CD4-positive, CD25-positive, alpha-beta regulatory T cell (primary cell): ENCODE measurements at places on chromosomes 6 and 20. TPM values are rescaled to one million over a fixed set of nuclear protein-coding genes. Genes with fewer than 3 reads are reported as not detected.

DNA sequence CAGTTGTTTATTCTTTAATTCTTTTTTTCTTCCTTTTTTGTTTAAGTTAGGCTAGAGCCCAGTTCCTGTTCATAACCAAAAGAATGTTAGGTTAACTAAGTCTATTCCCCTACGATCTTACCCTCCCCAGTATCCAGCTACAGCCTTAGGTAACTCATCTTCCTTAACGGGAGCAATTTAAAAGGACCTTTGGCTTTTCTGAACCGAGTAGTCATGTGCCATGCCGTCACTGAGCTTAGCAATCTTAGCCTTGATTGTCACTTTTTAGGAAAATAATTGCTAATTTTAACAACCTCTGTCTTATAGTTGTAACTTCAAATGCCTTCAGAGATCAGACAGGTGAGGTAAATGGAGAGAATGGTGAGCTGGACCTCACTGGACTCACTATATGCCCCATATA, 6.2 kb downstream of the METTL24 start:
- H3K36me3 ChIP-seq: no peaks in the 10 kb centered on the region
- no peak overlapping the region for H3K4me3 ChIP-seq
- no peak overlapping the region for H3K27ac ChIP-seq
- H3K27me3 ChIP-seq: peaks cover 3% of the 10 kb centered on the region
- no peaks in the 10 kb centered on the region for H3K4me1 ChIP-seq

The PXDC1 gene
- 1.1 TPM for total RNA-seq

The PDE7B gene
- total RNA-seq: 0.25 TPM

The MAP1LC3A gene
- total RNA-seq: 23.9 TPM

DNA sequence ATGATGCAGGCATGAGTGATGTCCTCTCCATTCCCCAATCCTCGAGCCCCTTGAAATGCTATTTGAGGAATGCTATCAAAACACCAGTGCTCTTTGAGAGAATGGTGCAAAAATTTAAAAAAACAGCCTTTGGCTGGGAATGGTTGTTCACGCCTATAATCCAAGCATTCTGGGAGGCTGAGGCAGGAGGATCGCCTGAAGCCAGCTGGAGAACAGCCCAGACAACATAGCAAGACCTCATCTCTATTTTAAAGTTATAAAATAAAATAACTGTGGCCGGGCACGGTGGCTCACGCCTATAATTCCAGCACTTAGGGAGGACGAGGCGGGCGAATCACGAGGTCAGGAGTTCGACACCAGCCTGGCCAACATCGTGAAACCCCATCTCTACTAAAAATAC, 4.2 kb upstream of the VARS1 start:
- H3K36me3 ChIP-seq: peaks cover 2% of the 10 kb centered on the region
- H3K4me3 ChIP-seq: no peak overlapping the region
- H3K4me1 ChIP-seq: peaks cover 37% of the 10 kb centered on the region
- no peak overlapping the region for H3K27ac ChIP-seq

The SCAND1 gene
- total RNA-seq: 83.3 TPM

GRCh38 chr6:34067814-34068213, 78.1 kb downstream of the GRM4 start:
- no peaks in the 10 kb centered on the region for H3K27me3 ChIP-seq
- no peak overlapping the region for H3K27ac ChIP-seq
- no peak overlapping the region for H3K4me3 ChIP-seq
- H3K36me3 ChIP-seq: no peaks in the 10 kb centered on the region
- no peaks in the 10 kb centered on the region for H3K4me1 ChIP-seq

- H3K27me3 ChIP-seq: no peaks in the 10 kb centered on the region
- H3K27ac ChIP-seq: no peak overlapping the region
- H3K4me1 ChIP-seq: no peaks in the 10 kb centered on the region
- H3K36me3 ChIP-seq: no peaks in the 10 kb centered on the region
These were observed 28.2 kb downstream of the TBC1D32 start for GRCh38 chr6:121305957-121306607.

DNA sequence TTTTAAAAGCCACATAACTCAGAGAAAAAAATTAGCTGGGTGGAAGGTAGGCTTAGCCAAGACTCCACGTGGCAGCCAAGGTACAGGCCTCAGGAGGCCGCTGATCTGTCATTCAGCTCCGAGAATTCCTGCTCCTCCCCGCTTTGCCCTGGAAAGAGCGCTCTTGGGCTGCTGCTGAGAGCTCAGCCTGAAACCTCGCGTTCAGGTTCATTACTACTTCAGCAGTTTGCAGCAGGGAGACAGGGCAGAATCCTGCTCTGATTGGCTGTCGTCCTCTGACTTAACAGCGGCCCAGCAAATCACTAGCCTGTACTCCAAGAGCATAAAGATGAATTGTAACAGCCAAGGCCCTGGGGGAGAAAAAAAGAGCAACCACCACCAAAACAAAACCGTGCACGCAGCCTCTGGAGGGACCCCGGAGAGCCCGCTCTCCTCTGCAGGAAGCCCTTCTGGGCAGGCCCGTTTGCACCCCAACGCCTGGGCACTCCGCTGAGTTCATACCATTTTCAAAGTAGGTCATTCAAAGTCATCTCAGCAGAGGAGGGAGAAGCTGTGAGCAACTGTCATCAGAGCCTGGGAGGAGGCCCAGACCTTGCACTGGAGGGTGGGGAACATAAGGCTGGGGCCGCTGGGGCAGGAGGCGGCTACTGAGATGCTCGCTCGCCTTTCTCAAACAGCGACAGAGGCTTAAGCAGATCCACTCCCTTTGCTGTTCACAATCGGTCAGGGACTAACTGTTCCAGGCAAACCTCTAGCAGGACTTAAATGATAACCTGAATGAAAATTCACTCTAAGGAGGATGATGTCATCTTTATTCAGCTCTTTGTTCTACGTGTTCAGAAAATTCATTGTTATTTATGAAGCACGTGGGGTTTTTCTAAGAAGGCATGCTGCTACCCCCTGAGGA, 42.3 kb upstream of the ATXN1 start:
- H3K27ac ChIP-seq: no peak overlapping the region
- no peaks in the 10 kb centered on the region for H3K27me3 ChIP-seq
- no peak for DNase-seq
- H3K36me3 ChIP-seq: no peaks in the 10 kb centered on the region
